Motor neuron (in vitro differentiated cells): ENCODE measurements at places on chromosomes 16 and 17. TPM values are rescaled to one million over a fixed set of nuclear protein-coding genes. Genes with fewer than 3 reads are reported as not detected.

Gene C16orf86
- 2.2 and 2.9 TPM in 2 replicates for total RNA-seq

Gene NPIPA5
- 5.3 and 7.4 TPM in 2 replicates for total RNA-seq

Gene TOM1L1
- total RNA-seq = 15.0 and 17.4 TPM in 2 replicates

Gene SLC5A10
- total RNA-seq = 0.09 and 0.31 TPM in 2 replicates

Gene RHBDL3
- total RNA-seq = 134 and 142 TPM in 2 replicates

Gene RASL10B
- total RNA-seq = 10.3 and 10.4 TPM in 2 replicates

Gene SLFN13
- total RNA-seq = 3.7 TPM in 2 replicates

Gene TEKT1
- not detected in 2 replicates for total RNA-seq

Gene USP43
- total RNA-seq = 0.90 and 1.8 TPM in 2 replicates

Gene TMEM235
- total RNA-seq = 0.44 and 0.66 TPM in 2 replicates

Gene PROCA1
- total RNA-seq = 4.6 and 6.1 TPM in 2 replicates

Gene LRRC45
- total RNA-seq = 2.6 and 2.8 TPM in 2 replicates

Gene KRTAP4-9
- total RNA-seq = not detected in 2 replicates

Gene CBLN1
- 6.8 and 7.0 TPM in 2 replicates for total RNA-seq

Gene ALDH3A1
- total RNA-seq = 1.4 TPM in 2 replicates

Gene SULT1A2
- 0.11 and 0.25 TPM in 2 replicates for total RNA-seq

Gene KRT39
- 0.59 TPM in 1 of 2 replicates, not detected in the other for total RNA-seq

Gene COPRS
- total RNA-seq = 46.3 and 46.9 TPM in 2 replicates

Gene MEFV
- total RNA-seq = 0.96 TPM in 1 of 2 replicates, not detected in the other

Gene CCDC154
- 0.52 and 1.1 TPM in 2 replicates for total RNA-seq

Gene SAMD14
- 3.3 and 3.8 TPM in 2 replicates for total RNA-seq

Gene MYOCD
- 0.08 and 0.10 TPM in 2 replicates for total RNA-seq

Gene CMTM1
- 1.5 and 2.0 TPM in 2 replicates for total RNA-seq

Gene ASGR1
- 21.9 and 24.7 TPM in 2 replicates for total RNA-seq

Gene ZNF768
- 35.9 and 38.9 TPM in 2 replicates for total RNA-seq

Gene SLC22A31
- 1.3 and 1.7 TPM in 2 replicates for total RNA-seq

Gene TP53TG3
- 0.56 TPM in 1 of 2 replicates, not detected in the other for total RNA-seq

Gene MEOX1
- total RNA-seq = 0.24 and 0.39 TPM in 2 replicates

Gene SLC6A2
- total RNA-seq = 0.25 TPM in 1 of 2 replicates, not detected in the other

Gene CLEC10A
- total RNA-seq = not detected in 2 replicates

Gene CDRT15
- 0.52 TPM in 1 of 2 replicates, not detected in the other for total RNA-seq

Gene GRN
- total RNA-seq = 125 and 137 TPM in 2 replicates

Gene HOXB9
- 61.8 and 75.6 TPM in 2 replicates for total RNA-seq

Gene SLFN12L
- total RNA-seq = 1.1 TPM in 1 of 2 replicates, not detected in the other

Gene GRIN2A
- 0.76 and 1.5 TPM in 2 replicates for total RNA-seq

Gene MFAP4
- total RNA-seq = 32.2 and 33.3 TPM in 2 replicates

Gene HOXB7
- 28.7 and 30.5 TPM in 2 replicates for total RNA-seq

Gene ZSCAN10
- 0.17 and 0.23 TPM in 2 replicates for total RNA-seq
